Activated CD4-positive, alpha-beta T cell treated with anti-CD3 and anti-CD28 coated beads, Interleukin-2, amount 50 U/mL, for 4 hours (primary cell): ENCODE measurements at places on chromosomes 4 and X.

- DNase-seq: no peak
Measured at GRCh38 chrX:44447214-44447613, 95.4 kb downstream of the FUNDC1 start.

DNA sequence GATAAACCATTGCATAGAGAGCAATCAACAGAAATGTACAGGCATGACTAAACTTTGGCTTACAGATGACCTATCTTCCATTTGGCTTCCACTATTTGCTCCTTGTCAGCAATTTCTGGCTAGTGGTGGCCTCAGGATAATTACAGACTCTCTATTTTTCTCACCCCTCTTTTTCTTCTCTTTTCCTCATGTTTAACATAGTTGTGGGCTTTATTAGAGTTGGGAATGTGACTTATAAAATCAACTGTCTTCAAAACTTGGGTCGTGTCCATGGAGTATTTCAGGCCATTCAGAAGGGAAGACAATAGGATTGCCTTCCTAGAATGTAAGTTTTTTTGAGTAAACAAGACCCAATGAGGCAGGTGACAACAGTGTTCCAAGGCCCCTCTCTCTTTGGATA is 236.2 kb downstream of the FRAS1 start:
- DNase-seq: no peak

DNA sequence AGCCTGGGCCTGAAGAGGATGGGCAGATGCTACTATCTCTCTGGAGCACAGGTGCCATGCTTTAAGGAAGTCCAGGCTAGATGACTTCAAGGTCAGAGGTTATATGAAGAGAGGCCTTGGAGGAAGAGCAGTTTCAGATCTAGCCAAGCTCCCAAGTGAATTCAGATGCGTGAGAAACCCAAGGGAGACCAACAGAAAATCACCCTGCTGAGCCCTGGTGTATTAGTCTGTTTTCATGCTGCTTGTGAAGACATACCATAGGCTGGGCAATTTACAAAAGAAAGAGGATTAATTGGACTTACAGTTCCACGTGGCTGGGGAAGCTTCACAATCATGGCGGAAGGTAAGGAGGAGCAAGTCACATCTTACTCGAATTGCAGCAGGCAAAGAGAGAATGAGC is 47.8 kb upstream of the LGI2 start:
- DNase-seq: no peak

GRCh38 chrX:70234355-70234754 is at the start of gene AWAT1:
Gene AWAT1 (plus strand): TSS chrX:70234655. CDS start chrX:70234696, 41 bp downstream.
- no peak for DNase-seq

- no peak for DNase-seq
Measured at GRCh38 chrX:125319646-125320521, at the start of gene TEX13C. Gene TEX13C (plus strand): TSS chrX:125319871. CDS start chrX:125320120, 249 bp downstream.

DNA sequence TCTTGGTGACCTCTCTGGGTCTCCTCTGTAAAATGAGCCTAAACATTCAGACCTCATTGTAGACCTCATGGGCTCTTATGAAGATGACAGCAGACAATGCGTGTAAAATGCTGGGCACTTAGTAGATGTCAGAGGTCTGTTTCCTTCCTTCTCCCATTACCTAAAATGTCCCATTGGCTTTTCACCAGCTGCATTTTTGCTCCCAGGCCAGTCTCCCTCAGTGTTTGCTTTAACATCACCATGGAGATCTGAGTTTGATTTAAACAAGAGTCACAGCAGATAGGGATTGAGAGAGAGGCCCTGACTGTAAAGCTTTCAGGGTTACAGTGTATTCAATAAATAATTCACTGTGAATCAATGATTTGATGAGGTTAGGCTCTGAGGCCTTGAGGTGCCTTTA is 24.3 kb downstream of the PSAPL1 start:
- DNase-seq: no peak

GRCh38 chr4:13054420-13054970 is 429.6 kb downstream of the RAB28 start:
- DNase-seq: no peak

GRCh38 chr4:2795893-2796848 is 3.3 kb downstream of the SH3BP2 start:
- no peak for DNase-seq

GRCh38 chr4:162229670-162230069 is 65.9 kb upstream of the FSTL5 start:
- no peak for DNase-seq

- DNase-seq: no peak
Measured at GRCh38 chrX:30786374-30786773, 102.7 kb downstream of the TAB3 start.

DNA sequence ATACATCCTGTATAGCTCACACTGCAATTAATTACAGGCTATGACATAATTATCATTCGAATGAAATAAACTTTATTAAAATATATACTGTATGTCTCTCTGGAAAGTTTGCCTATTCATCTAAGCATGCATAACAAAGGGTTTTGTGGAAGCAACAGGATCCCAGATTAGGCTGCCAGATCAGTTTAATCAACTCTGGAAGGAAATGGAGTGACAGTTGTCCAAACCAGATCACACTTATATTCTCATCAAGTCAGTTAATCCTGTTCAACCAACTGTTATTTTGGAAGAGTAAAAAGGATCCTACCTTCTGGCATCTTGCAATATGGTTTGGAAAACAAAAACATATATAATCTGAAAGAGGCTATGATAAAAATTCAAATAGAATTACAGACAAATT is 312.2 kb downstream of the FAT4 start:
- no peak for DNase-seq

DNA sequence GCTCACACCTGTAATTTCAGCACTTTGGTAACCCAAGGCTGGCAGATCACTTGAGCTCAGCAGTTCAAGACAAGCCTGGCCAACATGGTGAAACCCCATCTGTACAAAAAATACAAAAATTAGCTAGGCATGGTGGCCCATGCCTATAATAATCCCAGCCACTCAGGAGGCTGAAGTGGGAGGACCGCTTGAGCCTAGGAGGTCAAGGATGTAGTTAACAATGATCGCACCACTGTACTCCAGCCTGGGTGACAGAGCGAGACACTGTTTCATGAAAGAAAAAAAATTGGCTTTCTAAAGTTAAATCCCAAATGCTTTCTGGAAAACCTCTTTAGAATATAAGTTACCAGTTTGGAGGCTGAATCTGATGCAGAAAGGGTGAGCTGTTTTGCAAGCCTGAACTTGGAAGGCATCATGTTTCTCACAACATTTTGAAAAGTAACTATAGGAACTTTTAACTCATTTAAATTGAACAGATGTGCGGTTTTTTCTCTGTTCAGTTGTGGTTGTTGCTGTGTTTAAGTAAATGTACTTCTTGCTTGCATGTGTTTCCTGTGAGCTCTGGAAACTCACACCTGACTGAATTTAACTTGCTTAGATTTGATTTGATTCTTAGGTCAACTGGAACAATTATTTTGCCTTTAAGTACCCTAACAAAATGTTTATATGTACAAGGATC is 39.8 kb upstream of the TMEM131L start:
- no peak for DNase-seq

GRCh38 chrX:13759152-13759718 is 24.7 kb downstream of the OFD1 start:
- DNase-seq: no peak

- no peak for DNase-seq
Measured at GRCh38 chr4:93403571-93403970, 425.0 kb upstream of the ATOH1 start.

- DNase-seq: no peak
Measured at GRCh38 chrX:130878350-130879341, 24.4 kb downstream of the ENOX2 start.

GRCh38 chr4:181254771-181255170 is 988.4 kb upstream of the TENM3 start:
- DNase-seq: no peak

DNA sequence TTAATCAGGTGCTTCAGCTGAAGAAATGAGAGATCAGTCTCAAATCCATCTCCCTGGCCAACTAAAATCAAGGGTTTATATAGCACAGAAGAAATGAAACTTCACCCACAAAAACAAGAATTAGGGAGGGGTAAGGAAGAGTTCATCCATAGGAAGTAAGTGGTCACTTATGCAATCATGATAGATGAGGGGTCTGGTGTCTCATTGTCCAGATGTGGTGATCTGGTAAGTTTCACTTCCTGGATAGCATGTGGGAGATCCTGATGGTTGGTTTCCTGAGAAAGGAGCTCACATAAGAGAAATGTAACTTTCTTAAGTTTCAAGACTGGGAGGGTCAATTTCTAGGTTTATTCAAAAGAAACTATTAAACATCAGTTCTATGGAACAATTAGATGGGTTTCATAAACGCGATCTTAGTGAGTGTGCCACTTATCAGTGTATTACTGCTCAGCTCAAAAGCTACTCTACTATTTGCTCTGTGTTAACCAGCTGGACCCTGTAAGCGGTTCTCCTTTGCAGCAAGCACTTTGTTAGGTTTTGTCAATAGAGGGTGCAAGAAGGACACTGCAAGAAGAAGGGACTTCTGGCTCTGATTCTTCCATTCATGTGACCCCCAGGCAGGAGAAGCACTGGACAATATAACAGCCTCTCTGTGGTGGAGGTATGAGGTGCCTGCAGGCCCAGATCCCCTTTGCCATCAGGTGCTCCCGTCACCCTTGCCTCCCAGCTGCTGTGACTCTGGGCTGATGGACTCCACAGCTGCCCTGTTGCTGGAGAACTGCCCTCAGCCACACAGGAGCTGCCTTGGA is 35.4 kb upstream of the HPSE start:
- no peak for DNase-seq
